Activated CD4-positive, alpha-beta T cell treated with anti-CD3 and anti-CD28 coated beads, Interleukin-10, Interleukin-2, amounts not matched to agents 100 ng/mL and 50 ng/mL, durations not matched to agents 16 hours and 8 hours (primary cell): ENCODE measurements at places on chromosomes 4 and X.

GRCh38 chrX:103674531-103675454 is 11.7 kb downstream of the MORF4L2 start:
- no peak for DNase-seq

GRCh38 chr4:11312389-11312788 is 116.3 kb downstream of the HS3ST1 start:
- DNase-seq = no peak

DNA sequence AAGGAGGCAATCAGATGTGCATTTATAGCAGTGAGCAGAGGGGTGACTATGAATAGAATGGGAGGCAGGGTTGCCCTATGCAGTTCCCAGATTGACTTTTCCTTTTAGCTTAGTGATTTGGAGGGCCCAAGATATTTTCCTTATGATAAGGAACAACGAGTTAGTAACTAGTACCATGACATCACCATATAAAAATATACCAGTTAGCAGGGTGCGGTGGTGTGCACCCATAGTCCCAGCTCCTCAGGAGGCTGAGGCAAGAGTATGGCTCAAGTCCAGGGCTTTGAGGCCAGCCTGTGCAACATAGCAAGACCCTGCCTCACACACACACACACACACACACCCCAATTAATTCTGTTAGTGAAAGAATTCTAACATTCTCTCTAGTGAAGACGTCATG is 53.0 kb downstream of the IL13RA2 start:
- no peak for DNase-seq

DNA sequence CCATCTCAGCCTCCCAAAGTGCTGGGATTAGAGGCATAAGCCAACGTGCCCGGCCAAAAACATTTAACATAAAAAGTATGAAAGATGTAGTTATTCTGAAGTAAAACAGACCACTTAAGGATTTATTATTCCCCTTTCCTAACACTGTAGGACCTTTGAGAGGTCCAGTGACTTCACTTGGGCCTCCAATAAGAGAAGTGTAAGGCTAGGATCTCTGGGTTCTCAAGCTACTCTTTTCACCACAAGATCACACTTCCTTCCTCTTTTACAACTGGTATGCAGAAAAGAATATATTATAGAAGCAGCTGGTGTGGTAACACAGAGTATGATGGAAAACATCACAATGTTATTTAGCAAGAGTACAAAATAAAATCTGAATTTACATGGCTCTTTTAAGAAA is 30.2 kb upstream of the CCNG2 start:
- no peak for DNase-seq

- no peak for DNase-seq
These were observed 1.4 kb upstream of the LGI2 start for GRCh38 chr4:25032126-25032525.

DNA sequence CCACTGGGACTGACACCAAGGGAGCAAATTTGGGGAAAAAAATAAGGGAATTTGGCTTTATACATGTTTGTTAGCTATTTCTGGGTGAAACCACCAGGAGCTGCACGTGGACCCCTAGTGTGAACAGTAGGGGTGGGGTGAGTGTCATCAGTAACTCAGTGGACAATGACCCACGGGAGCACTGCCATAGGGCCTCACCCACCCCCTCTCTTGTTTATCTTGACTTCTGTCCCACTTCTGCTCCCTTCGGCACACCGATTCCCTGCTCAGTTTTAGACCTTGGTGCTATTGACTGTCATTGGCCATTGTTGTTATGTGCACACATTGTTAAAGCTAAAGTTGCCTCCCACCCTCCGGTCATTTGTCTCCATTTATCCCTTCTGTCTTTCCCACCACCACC is 9.0 kb downstream of the ACOX3 start:
- DNase-seq = no peak

- peak; percentile 40 for DNase-seq
These were observed 20.2 kb downstream of the CLNK start for GRCh38 chr4:10664408-10664807.

DNA sequence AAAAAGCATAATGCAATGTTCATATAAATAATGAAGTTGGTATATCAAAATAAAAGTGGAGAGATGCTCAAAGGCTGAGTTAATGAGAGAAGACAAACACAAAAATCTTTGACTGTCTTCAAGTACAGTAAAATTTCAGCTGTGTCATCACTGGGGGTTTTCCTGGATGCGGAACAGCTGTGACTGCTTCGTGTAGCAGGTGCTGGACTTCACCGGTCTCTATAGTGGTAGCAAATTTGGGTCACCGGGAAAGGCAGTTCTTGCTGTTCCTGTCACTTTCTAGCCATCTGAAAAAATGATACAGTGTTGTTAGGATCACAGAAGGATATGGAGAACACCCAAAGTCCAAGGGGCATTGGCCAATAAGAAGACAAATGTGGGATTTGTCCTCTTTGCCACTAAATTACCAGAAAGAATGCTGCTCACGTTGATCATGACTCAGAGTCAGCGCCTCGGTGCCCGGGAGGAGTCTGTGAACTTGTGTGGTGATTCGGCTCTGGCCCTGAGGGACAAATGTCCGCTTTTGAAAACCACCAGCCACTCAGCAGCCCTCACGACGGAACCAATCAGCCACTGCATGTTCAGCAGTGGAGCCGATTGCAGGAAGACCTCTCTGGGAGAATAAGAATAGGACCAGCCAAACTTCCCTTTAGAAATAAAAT is 230.1 kb upstream of the FAT1 start:
- no peak for DNase-seq

DNA sequence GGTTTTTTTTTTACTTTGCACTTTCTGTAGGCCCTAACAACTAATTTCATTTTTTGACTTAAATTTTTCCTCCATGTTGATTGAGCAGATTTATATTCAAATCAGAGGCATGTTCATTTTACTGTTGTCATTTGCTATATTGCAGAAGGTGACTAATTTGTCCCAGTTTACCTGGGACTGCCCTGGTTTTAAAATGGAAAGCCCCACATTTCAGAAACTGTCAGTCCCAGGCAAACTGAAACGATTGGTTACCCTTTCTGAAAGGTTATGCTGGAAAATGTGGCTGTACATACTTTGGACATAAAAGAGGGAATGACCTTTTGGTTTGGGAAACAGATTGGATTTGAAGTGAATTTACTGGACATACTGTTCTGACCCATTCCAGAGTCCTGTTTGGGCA is 160.0 kb downstream of the SPCS3 start:
- no peak for DNase-seq

DNA sequence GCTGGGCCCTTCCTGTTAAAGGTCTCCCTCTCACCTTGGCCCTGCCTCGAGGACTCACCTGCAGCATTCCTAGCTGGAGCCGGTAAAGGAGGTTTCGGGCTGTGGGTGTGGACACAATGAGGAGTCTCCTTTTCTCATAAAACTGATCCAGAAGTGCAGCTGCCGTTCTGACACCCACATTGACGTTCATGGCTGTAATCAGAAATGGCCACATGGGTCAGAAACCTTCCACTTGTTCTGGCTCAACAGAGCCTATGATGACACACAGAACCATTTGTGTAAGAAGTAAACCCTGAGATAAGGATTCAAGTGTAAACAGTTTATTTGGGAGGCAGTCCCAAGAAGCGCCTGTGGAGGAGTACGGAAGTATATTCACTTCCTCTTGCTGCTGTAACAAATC is 63.8 kb downstream of the SRPX start:
- no peak for DNase-seq

GRCh38 chrX:13808865-13809264 is 8.0 kb downstream of the GPM6B start:
- DNase-seq = no peak

GRCh38 chr4:168648929-168649328 is 152.1 kb downstream of the PALLD start:
- no peak for DNase-seq

DNA sequence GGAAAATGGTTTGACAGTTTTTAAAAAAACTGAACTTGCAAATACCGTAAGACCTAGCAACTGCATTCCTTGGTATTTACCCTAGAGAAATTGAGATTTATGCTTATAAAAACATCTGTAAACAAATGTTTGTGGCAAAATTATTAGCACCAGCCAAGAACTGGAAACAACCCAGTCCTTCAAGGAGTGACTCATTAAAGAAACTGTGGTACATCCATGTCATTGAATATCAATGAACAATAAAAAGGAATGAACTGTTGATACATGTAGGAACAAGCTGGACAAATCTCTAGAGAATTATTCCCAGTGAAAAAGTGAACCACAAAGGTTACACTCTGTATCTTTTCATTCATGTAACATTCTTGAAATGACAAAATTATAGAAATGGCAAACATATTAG is 240.2 kb upstream of the ADAMTS3 start:
- no peak for DNase-seq

DNA sequence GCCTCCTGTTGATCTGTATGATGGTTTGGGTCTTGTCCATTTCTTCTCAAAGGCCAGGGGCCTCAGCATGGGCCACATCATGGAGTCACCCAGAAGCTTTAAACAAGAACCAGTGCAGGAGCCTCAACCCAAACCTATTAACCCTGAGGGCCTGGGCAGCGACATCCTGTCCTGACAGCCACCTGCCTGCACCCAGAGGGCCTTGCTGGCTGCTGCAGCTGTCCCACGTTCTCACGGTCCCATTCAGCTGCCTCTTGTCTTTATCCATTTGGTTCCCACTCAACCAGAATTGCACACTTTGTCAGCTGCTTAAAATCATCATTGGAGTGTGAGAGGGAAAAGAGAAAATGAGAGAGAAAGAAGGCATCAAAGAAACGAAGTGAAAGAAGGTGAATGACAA is 21.6 kb downstream of the C4orf50 start:
- DNase-seq = no peak

GRCh38 chrX:150602296-150602695 is 33.9 kb downstream of the MTM1 start:
- DNase-seq = peak; percentile 26

- DNase-seq = no peak
These were observed 77.3 kb downstream of the SHROOM4 start for GRCh38 chrX:50736656-50737055.

- DNase-seq = no peak
These were observed 58.5 kb downstream of the DIPK2B start for GRCh38 chrX:45142185-45142584.

GRCh38 chr4:3765271-3766035 is 732 bp upstream of the ADRA2C start:
- DNase-seq = peak; percentile 34

DNA sequence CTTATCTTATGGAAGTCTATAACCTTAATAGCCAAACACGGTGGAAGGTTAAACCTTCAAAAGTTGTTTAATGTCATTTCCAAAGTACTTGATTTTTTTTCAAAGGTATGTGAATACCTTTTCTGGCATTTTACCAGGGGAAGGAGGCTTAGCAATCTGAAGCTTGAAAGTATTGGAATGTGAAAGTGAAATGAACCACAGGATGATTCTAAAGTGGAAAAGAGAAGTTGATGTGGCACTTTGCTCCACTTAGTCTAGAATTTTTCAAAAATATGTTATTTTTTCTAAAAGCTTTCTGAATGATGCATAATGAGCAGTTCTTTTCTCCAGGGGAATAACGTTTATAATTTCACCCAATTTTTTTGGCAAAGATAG is 19.2 kb downstream of the PI4K2B start:
- peak; percentile 14 for DNase-seq

DNA sequence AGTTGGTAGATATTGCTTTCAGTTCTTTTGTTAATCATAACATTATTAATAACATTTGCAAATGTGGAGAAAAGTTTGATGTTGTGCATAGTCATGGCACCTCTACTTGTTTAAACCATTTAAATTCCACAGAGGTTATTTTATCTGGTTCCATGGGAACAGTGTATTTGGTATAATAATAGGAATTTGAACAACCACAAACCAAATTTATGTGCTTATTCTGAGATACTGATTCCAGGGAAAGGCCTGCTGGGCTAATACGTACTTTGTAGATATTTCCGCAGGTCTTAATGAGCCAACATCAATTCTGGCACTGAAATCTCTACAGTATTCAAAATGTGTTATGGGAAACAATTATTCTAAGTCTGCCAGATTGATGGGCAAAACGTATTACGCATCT is 319.0 kb downstream of the DKK2 start:
- no peak for DNase-seq

DNA sequence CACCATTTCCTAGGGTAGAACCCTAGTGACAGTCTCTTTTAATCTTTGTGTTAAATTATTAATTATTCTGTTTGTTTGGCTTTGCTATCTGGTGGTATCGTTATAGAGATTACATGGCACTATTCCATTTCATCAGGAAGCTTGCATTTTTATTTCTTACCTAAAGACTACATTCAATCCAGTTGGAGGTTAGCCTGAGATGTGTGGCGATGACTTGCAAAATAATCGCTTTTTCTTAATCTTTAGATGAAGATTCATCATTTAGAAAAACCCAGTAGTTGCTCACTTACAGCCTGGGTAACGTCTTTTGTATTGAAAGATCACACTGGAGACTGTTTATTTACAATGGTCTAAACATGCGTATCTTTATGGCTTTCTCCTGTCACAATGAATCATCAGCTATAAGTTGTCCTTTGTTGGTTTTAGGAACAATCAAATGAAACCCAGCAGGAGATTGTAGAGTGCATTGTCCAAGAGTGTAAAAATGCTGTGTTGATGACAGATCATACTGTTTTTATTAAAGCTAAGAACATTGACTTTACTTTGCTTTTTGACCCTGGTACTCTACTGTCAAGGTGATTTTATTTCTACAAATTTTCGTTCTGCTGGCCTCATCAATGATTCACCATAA is 281.7 kb upstream of the PITX2 start:
- no peak for DNase-seq

GRCh38 chr4:110292994-110293744 is 94.8 kb upstream of the ELOVL6 start:
- DNase-seq = no peak

GRCh38 chrX:65578346-65578745 is 43.8 kb upstream of the LAS1L start:
- no peak for DNase-seq

DNA sequence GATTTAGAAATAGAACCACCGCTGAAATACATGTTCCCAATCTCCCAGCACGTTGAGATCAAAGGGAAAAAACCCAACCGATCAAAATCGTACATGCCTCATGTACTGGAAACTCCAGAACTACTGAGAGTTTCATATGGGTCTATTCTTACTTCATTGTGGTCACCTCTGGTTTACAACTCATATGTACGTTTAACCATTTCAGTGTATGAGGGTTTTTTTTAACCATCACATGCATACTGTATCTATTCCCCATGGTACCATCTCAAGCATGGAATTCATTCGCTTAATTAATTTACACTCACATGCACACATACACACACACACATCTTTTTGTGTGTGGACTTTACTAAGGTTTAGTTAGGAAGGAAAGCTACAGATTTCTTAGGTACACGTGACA is 46.0 kb upstream of the CLNK start:
- peak; percentile 65 for DNase-seq

DNA sequence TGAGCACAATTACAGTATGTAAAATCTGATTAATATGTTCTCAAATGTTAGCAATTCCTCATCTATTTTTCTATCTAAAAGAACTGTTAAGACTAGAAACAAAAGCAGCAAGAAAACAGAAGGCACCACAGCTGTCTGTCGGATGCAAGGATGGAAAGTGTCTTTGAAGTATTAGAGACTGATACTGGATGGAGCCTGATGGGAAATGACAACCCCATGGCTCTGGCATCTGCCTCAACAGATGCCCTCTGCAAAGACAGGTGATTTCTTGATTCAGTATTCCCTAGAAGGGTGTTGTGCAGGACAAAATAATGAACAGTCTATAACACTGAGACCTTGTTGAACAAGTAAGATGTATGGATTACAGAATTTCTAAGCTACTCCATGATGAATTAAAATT is 19.7 kb downstream of the LRCH2 start:
- DNase-seq = no peak
